Stimulated activated CD8-positive, alpha-beta memory T cell treated with anti-CD3 and anti-CD28 coated beads, Interleukin-2, amount 100 ng/mL, for 48 hours (primary cell): ENCODE measurements at places on chromosomes 13 and 19.

DNA sequence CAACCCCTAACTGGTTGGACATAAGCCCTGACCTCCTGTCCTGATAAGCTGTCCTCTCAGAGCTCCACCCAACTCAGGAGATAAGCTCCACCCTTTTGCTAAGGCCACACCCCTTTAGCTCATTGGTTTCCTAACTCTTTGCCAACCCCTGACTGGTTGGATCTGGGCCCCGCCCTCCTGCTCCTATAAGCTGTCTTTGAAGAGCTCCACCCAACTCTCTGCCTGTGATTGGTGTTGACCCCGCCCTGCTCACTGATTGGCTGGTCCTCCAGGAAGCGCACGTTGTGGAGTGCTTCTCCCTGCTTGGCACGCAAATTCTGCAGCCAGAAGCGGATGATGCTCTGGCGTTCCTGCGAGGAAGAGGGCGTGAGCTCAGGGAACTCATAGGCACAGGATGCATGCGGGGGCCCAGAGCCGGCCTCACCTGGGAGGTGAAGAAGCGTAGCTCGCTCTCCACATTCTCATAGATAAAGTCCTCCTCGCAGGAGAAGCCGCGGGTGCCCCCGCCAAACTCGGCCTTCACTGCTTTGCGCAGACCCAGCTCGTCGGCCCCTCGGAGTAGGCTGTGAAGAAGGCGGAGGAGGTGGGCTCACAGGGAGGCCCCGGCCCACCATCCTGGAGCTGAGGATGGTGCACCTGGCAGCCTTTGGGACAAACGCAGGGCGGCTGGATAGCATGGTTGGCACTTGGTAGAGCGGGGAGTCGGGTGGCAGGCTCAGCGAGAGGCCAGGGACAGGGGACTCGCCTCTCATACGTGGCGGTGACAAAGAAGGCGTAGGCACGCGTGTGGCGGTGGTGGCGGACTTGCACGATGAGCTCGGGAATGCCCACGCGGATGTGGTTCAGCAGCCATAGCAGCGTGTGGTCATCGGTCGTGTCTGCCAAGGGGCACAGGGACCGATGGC lies 1.7 kb downstream of the ANO8 start:
- no peak for DNase-seq

DNA sequence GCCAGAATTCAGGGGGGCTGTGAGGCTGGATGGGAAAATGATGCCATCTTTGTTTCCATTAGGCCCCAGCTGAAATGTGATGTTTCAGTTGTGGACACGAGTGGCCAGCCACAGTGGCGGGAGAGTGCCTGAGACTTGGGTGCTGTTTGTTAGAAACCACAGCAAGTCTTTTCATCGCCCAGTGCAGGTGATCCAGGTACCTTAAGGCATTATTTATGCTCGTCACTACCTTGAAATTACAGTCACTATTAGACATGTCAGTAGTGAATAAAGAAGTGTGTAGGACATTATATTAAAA lies 82.5 kb upstream of the TM9SF2 start:
- no peak for DNase-seq

DNA sequence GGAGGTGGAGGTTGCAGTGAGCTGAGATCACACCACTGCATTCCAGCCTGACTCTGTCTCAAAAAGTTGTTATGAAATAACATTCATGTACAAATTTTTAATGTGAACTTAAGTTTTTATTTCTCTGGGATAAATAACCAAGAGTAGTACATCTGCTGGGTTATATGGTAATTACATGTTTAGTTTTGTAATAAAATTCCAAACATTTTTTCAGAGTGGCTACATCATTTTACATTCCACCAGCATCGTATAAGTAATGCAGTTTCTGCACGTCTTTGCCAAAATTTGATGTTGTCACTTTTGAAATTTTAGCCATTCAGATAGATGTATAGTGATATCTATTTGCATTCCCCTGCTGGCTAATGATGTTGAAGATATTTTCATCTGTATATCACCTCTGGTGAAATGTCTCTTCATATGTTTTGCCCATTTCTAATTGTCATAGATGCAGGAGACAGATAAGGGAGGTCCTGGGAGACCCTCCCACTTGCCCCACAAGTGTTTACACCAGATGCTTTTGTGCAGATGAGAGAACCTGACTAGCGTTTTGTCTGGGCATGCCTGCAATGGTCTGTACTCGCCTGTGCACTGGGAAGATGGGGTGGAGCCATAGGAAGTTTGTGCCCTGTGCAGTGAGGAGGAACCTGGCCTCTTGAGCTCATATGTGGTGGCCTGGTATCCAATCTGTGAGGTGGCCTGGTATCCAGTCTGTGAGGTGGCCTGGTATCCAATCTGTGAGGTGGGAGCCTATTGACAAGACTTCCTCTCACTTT lies 12.7 kb upstream of the KBTBD6 start:
- no peak for DNase-seq

DNA sequence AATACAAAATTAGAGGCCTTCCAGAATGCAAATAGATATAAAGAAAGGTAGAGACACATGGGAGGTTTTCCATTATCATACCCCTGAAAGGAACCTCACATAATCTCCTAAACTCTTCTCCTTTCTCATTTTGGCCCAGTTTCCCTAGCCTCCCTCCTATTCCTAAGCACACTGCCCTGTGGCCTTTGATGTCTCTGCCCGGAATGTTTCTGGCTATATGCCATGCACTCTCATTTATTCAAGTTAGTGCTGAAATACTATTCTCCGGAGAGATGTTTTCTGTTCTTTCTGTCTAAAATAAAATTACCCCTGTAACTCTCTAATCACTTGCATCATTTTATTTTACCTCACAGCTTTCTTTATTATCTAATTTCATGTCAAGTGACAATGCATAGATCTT lies 1287.7 kb downstream of the SLITRK5 start:
- DNase-seq: no peak

DNA sequence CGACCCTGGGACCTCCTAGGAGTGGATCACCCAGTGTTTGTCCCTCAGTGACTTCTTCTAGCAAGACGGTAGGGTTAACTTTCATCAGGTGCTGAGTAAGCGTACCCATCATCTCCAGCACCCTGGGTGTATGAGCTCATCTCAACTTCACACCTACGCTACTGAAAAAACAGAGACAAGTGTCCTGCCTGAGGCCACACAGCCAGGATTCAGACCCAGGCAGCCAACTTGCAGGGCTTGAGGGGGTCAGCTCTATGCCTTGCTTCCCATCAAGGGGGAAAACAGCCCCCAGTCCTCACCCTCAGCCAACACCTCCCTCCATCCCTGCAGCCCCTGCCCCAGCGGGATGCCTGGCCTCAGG lies 4.6 kb downstream of the TLE2 start:
- DNase-seq: no peak

DNA sequence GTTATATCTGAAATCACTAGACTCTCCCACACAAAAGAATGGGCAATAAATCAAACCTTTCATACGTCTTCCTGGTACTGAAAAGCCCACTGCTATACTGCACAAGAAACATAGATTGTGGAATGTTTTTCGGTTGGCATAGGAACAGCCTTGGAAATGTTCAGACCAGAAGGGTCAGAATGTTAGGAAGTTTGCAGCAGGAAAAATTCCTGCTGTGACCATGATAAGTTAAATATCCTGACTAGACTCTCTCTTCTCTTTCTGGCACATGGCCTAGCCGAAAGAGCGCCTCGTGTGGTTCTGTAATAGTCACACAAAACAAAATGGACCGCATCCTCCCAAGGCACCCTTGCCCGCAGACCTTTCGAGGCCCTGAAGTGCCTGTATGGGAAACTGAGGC lies 427.2 kb downstream of the COG6 start:
- DNase-seq: no peak

DNA sequence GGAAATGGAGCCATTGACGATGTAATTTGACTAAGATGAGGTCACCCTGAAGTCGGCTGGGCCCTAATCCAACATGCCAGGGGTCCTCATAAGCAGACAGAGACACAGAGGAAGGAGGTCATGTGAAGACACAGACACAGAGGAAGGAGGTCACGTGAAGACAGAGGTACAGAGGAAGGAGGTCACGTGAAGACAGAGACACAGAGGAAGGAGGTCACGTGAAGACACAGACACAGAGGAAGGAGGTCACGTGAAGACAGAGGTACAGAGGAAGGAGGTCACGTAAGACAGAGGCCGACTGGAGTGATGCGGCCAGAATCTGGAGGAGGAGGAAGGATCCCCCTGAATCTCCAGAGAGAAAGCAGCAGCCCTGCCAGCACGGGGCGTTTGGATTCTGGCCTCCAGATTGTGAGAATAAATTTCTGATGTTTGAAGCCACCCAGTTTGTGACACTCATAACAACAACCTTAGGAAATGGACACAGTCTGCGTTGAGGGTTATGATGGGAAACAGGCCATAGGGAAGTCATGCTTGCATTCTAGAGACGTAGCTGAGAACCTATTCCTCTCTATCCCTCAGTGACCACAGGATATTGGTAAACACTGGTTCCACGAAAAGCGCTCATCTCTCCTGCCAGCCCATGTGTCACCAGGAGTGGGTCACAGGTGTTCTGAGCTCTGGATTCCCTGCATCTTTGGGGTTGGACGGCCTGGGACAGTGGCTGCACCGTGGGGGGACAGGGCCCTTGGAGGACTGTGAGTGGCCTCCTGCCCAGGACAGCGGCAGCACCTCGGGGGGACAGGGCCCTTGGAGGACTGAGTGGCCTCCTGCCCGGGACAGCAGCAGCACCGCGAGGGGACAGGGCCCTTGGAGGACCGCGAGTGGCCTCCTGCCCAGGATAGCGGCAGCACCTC lies 108.5 kb downstream of the SOX1 start:
- DNase-seq: no peak

- DNase-seq: no peak
Measured at GRCh38 chr19:1156305-1156801, 17.7 kb downstream of the SBNO2 start.

- DNase-seq: no peak
Measured at GRCh38 chr13:46341112-46341711, 45.8 kb downstream of the RUBCNL start.

DNA sequence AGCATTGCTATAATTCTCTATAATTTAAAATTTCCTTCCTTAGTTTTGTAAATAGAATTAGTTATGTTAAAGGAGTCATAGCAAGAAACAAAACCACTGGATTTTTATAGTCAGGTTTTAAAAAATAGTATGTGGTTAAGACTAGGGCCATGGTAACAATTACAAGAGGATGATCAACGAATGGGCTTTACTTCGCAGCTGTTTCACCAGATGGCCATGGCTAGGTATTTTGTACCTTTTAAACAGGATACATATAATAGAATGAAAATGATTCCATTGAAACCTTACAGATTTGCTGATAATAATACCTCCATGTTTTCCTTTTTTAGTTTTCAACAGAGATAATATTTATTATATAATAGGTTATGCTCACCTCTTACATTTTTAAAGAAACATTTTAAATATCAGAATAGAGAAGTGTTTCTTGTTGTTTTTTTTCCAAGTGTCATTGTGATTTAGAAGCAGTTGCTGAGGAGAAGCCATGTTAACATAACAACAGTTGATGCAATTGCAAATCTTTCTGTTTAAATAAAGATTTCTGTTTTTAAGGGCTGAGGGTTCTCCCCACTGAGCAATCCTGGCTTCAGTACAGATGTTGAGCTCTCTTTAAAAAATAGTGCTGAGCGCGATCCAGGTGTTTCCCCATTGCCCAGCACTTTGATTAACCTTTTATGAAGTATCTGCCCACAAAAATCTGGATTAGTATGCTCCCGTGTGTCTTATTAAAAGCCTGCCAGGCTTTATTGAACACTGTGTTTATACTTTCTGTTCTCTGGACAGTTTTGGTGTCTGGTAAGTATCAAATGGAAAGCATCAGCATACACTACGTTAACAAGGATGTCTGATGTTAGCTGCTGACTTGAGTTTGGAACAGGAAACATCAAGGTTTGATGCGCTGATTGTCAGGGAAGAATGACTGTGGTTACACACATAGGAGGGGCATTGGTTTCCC lies 205.3 kb downstream of the HS6ST3 start:
- no peak for DNase-seq

DNA sequence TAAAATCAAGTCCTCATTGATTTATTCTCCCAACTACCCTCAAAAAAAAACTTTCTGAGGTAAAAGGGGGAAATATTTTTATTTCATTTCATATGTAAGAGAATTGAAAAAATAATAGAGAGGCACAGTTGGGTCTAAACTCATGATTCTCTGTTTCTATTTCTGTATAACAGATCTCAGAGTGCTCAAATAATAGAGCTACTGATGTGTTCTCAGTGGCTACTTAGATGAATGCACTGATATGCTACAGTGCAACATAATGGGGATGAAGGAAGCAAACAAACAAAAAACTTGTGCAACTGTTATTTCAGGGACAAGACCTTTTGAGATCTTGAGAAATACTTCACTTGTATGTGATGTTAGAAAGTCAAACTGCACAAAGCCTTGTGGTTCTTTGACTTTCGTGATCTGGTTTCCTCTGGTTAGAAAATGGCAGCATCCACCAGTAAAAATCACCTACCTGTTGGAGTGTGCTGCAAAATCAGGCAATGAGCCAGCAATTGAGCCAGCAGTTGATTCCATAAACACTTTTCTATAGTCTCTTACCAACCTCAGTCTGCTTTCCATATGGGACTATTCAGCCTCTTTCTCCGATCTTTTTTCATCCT lies 9.7 kb upstream of the DACH1 start:
- DNase-seq: no peak

DNA sequence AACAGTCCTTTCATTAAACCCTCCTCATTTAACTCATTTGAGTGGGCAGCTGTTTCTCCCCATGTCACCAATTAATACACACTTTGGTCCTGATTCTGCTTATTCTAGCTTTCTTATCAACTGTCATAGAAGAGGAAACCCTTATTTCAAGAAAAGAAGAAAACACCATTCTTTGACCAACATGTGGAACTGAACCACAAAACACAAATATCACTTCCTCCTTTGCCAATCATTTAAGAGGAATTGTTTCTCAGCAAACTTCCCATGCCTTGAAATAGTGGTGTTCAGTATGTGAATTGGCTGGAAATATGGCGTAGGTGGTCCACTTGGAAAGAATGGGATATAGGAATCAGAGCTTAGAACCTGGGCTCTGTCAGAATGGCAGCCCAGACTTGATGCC lies 20.4 kb downstream of the MBD3L2B start:
- no peak for DNase-seq

DNA sequence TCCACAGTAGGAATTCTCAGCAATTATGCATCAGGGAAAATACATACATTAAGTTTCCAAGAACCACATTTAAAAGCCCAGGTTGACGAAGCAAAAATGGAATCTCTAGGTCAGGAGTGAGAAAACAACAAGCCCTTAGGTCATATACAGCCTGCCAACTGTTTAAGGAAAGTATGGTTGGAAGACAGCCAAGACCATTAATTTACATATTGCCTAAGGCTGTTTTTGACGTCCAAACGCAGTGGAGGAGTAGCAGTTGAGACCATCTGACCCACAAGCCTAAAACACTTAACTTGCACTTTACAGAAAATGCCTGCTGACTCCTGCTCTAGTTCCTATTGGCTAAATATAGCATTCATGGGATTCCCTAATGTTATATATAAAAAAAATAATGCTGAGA lies 299.0 kb downstream of the ITGBL1 start:
- DNase-seq: no peak

- no peak for DNase-seq
Measured at GRCh38 chr13:33228648-33229445, 56.7 kb downstream of the STARD13 start.

DNA sequence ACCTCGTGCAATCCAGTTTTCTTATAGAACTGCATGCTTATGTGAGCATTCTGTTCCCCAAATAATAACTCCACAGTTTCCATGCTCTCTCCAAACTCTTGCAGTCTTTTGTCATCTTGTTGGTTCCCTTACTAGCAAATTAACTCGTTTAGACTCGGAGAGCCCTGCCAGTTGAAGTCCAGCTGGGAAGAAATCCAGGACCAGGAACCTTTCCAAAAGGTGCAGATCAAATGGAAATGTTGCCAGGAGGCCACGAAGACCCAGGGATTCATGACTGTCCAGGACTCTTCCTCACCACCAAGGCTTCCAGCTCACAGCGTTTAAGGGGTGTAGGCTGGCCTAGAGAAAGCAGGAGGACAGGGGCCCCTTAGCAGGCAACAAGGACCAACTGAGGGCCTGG lies 2.1 kb upstream of the TDRD12 start:
- no peak for DNase-seq
